ENCODE measurements at places on chromosomes 12 and 14.
A peak's percentile ranks its signal among the peaks of the same experiment; 100 is the strongest.

DNA sequence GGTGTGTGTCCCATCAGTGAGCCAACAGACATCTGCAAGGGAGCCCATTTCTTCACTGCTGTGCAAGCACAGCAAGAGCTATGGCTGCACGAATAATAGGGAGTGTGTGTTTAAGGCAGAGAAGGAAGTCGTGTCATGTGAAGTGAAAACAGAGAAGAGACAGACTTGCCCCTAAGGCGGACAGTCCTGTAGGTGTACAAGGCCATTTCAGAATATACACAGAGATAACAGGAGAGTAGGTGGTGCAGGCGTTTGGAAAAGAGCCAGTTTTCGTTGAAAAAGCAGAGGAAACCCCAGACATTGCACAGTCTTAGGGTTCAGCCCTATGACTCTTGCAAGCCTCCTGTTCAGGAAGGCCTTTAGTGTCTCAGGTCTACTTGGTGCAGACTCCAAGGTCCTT, 46.3 kb upstream of the RNU6-8 start:
- DNase-seq: no peak

GRCh38 chr12:59583003-59583712, 12.7 kb upstream of the SLC16A7 start:
- no peak for DNase-seq

DNA sequence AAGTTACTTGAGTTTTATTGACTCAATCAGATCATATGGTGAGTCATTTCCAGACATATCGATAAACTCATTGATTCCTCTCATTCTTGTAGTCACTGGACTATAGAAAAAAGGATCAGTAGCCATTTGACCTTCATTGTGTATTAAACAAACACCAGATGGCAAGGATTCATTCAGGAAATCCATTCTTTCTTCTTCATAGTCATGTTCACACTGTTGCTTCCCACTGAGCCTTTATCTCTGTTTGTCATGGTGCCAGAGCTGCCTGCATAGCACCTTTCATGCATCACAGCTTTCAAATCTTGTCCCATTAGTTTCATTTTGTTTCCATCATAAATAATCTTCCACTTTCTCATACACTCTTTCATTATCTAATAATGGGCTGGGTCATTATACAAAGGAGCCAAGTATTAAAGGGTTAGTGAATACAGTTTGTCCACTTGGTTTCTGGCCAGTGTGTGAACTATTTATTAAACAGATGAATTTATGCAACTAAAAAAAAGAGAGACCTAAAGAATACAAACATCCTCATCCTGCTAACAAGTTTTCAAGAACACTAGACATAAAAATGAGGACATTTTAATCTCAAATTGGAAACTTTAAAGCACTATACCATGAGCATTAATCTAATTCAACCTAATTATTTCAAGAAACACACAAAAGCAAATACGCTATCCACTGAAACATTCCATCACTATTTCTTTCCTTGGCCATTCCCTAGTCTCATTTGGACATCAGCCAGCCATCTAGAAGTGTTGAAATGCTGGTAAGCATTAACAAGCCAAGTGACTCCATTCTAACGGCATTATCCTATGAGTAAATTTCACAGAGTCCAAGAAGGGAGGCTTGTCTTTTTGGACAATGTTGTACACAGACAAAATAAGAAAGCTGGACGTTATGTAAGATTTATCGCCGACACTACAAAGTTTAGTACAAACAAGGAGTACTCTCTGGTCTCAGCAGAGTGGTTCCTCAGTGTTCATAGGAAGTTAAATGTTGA, 476.5 kb downstream of the FOXG1 start:
- no peak for DNase-seq

GRCh38 chr12:30219047-30219446, 435.3 kb upstream of the TMTC1 start:
- no peak for DNase-seq

- no peak for DNase-seq
Measured at GRCh38 chr12:119683816-119684215, 15.9 kb downstream of the PRKAB1 start.

GRCh38 chr14:102314242-102315011, 5.1 kb upstream of the ZNF839 start:
- peak; percentile 82 for DNase-seq

GRCh38 chr14:102768223-102769048, 8.8 kb upstream of the TRAF3 start:
- DNase-seq: peak; percentile 76

DNA sequence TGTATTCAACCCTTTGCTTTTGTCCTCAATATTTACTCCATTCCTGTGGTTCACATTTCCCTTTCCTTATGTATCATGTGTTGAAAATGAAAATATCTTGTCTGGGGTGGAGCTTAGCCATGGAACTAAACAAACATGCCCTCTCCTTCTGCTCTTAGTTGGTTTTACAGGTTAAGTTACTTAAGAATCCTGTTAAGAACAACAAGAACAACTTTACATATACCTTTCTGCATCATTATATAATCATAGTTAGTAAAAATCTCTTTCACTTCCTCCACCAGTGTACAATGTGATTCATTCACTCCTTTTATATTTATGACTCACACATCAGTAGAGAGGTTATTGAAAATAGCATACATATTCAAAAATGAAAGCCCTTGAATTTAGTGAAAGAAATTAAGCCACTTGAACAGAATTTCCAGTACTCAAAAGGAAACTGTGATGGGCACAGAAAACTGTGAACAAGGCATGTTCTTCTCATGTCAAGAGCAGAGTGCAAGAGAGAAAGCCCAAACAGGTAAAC, 307.7 kb downstream of the CCDC91 start:
- peak; percentile 19 for DNase-seq

GRCh38 chr12:108806346-108806745, 51.0 kb downstream of the SSH1 start:
- no peak for DNase-seq

- DNase-seq: no peak
Measured at GRCh38 chr12:101967506-101967905, 90.1 kb downstream of the DRAM1 start.

DNA sequence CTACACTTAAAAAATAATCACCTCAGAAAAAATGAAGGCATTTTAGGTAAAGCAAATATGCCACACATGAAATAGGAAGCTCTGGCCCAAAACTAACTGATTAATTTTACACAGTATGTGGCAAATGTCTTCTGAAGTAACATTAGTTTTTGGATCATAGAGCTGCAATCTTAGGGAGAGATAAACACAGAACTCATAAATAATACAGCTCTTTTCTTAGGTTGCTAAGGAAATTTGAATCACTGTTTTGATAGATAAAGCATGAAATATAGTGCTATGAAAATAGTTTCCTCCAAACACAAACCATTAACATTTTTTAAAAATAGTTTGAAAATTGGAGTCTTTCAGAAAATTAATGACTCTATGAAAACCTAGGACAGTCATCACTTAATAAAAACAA, 15.0 kb downstream of the RASSF9 start:
- DNase-seq: no peak

DNA sequence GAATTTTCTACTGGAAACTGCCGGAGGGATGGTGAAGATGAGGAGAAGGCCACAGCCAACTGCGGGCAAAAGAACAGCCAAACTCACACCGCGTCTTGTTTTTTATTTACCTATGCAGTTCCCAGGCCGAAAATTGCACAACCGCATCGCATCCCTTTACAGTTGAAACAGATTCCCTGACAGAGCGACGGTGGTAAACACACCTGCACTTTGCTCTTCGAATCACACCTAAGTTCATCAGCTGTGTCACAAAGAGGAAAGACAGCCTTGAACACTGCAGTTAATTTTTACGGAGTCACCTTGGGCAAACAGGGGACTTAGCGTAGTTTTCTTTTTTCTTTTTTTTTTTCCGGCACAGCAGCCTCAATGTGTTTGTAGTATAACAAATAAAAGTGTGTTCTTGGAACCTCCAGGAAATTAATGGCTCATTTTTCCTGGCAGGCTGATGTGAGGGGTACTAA, 272.0 kb upstream of the DIO3 start:
- no peak for DNase-seq

- no peak for DNase-seq
Measured at GRCh38 chr14:54025661-54026060, 69.0 kb upstream of the BMP4 start.

DNA sequence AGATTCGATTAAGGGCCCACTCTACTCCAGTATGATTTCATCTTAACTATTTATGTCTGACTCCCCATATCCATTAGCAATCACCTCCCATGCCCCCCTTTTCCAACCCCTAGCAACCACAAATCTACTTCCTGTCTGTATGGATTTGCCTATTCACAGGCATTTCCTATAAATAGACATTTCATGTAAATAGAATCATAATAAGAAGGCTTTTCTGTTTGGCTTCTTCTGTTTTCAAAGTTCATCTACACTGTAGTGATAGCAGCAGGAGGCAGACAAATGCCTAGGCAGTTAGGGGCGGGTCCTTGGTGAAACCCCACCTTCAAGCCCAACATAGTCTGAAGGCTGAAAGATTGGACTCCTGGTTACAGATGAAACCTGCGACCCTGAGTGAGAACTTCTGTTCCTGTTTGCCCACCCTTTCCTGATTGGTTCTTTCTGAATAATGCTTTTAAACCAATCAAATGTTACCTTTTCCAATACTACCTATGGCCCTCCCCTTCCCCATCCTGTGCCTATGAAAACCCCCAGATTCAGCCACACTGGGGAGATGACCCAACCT, 62.1 kb upstream of the HECTD1 start:
- no peak for DNase-seq

- DNase-seq: no peak
Measured at GRCh38 chr14:21840765-21841164, 167.1 kb upstream of the OR4E1 start.

GRCh38 chr12:121581686-121582429, 1.0 kb upstream of the KDM2B start:
- no peak for DNase-seq

DNA sequence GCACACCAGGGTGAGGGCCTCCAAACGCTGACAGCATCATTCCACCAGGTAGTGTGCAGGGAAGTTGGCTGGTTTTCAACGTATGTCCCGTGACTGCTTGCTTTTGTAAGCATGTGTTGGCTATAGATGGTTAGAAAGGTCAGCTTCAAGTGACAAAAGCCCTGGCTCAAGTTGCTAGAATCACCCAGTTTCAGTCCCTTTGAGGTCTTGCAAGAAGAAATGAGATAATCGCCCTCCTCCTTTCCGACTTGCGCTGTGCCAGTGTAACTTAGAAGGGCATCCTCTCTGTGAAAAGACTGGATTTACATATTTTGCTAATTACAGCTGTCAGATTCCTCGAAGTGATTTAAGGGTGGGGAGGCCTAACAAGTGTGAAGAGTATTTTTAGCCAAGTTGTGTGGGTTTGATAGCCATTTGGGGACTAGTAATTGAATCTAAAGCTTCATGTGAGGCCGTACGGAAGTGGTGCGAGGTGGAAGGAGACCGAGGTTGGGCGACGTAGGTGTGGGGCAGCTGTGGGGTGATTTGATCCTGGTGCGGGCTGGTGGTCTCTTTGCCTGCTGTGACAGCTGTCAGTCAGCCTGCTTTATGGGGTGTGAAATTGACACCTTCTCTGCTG, 94.7 kb downstream of the CHST11 start:
- no peak for DNase-seq

DNA sequence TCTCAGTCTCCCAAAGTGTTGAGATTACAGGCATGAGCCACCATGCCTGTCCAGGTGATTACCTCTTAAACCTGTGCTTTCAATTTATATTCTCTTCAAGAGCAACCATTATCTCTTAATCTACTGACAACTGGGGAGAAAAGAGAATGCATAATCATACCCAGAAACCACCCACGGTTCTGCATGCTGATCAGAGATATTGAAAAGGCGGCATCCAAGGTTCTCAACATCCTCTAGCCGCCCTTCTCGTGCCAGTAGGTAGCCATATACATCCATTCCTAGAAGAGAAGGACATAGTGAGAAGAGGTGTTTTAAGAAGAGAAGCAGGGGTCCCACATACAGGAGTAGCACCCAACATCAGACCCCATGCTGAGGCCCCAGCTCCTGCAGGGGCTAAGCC, 20.8 kb downstream of the ANAPC7 start:
- DNase-seq: no peak

GRCh38 chr14:33432407-33433023, 493.8 kb downstream of the NPAS3 start:
- DNase-seq: no peak

DNA sequence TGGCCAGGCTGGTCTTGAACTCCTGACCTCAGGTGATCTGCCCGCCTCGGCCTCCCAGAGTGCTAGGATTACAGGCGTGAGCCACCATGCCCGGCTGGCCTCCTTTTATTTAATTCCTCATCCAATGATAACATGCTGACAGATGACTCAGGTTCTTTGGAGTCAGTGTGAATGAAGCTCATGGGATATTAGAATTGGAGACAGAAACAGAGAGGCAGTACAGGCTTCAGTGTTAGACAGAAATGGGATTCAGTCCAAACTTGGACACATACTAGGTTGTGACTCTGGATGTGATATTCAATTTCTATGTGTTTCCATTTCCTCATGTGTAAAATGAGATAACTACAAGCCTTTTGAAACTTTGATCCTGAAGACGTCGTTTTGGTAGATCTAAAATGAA, 47.3 kb downstream of the PDE3A start:
- no peak for DNase-seq

DNA sequence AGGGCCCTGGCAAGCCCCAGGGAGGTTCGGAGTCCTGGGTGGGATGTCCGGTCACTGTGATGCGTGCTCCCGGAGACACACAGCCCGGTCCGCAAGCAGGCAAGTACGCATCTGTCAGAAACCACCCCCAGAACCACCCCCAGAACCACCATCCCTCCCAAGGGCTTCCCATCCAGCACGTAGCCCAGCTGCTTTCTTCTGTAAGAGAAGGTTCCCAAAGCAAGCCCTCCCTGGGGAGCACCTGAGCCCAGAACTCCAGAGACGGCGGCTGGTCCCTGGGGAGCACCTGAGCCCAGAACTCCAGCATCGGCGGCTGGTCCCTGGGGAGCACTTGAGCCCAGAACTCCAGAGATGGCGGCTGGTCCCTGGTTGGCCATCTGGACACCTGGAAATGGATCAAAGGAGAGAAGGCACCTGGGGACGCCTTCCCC, 2.6 kb upstream of the FBRSL1 start:
- DNase-seq: no peak

- DNase-seq: no peak
Measured at GRCh38 chr14:23695664-23695999, 59.5 kb downstream of the DHRS2 start.

DNA sequence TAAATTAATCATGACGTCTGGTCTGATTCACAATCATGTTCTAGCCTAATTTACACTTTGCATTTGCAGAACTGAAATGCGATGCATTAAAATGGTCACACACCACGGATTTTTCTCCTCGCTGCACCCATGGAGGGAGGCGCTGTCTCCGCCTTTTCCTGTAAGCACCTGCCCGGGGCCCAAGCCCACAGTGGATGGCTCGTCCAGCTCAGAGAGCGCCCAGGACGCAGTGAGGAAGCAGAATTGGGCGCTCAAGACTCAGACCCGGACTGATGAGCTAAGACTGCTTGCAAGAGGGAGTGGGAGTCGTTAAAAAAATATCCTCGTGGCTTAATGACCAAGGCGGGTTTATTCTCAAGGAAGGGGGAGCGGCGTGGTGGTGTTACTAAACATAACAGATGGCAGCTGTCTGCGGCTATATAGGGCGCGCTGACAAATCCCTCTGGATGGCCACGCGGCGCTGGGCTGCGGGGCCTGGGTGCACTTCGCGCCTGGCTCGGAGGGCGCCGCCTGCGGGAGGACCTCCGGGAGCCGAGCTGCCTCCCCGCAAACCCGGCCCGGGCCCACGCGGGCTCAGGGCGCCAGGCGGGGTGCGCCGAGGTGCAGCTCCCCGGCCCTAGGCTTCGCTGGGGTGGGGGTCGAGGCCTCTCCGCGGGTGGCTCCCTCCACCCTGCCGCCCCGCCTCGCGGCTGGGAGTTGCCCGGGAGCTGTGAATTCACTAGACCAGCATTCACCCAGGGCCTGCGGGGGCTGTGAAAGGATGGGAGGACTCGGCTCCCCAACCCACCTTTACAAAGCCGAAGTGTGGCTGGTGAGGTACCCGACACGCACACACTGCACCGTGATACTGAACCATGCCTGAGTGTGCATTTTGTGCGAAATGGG, 78.7 kb downstream of the PPM1A start:
- DNase-seq: peak; percentile 78

Measured in GM20000 (cell line).